HCT116 (cell line): ENCODE measurements at places on chromosomes 16 and 17. TPM values are rescaled to one million over a fixed set of nuclear protein-coding genes. Genes with fewer than 3 reads are reported as not detected.

Gene CTU2
- total RNA-seq = 71.3 TPM

Gene TMEM107
- total RNA-seq = 30.1 TPM

DNA sequence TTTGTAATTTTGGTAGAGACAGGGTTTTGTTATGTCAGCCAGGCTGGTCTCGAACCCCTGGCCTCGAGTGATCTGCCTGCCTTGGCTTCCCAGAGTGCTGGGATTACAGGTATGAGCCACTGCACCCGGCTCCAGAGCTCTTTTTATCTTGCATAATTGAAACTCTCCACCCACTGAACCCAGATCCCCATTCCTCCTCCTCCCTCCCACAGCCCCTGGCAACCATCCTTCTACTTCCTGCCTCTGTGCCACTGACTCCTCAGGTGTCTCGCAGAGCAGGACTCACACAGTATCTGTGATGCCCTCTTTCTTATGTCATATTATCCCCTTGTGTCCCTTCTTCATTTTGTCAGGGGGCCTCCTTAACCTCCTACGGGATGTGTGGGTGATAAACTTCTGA, 340.7 kb downstream of the SLC39A11 start:
- no peaks in the 10 kb centered on the region for H3K27me3 ChIP-seq
- no peak for DNase-seq
- no peaks in the 10 kb centered on the region for H3K36me3 ChIP-seq

DNA sequence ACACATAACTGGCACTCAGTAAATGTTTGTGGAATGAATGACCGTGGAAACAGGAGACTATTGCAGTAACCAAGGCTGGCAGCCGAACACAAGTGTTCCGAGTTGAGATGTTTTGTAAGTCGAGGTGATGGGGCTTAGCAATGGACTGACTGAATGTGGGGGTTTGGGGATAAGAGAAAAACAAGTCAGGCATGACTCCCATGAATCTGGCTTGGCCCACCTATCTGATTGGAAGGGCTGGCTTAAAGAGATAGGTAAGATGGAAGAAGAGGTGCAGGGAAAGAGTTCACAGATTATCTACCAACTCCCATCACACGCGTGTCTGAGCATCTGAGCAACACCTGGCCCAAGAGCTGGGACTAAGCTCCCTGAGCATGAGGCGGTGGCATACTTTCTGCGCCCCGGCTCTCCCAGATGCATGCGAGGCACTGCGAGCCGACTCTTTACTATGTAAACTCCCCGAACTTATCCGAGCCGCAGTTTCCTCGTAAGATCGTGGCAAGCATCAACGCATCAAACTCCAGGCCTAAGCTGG, 539 bp downstream of the IFT20 start:
- peak overlapping the region; percentile 81; the same call in 1 of the 2 replicates for H3K27ac ChIP-seq
- peak overlapping the region; percentile 97 for H3K4me3 ChIP-seq
- peaks cover 16% of the 10 kb centered on the region for H3K4me1 ChIP-seq
- peaks cover under 1% of the 10 kb centered on the region; the same call in 1 of the 2 replicates for H3K36me3 ChIP-seq

DNA sequence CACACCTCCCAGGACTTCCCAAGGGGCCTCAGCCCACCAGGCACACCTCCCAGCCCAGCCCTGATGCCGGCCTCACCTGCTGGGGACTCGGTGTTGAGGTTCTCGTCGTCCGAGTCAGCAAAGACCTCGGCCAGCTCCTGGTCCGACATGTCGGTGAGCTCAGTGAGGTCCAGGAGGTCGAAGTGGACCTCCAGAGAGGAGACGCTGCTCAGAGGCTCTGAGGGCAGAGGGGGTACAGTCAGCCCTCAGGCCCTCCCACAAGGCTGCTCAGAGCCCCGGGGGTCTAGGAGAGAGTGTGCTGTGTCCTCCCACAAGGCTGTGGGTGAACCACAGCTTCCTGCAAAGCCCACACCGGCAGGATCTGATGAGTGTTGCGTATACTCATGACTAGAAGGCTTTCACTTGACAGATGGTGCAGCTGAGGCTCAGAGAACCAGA, 10.5 kb downstream of the DBNDD1 start:
- H3K27ac ChIP-seq = no peak overlapping the region
- peaks cover 2% of the 10 kb centered on the region; the same call in 1 of the 2 replicates for H3K36me3 ChIP-seq
- peaks cover 10% of the 10 kb centered on the region; the same call in 1 of the 2 replicates for H3K4me1 ChIP-seq
- H3K27me3 ChIP-seq = no peaks in the 10 kb centered on the region
- no peak overlapping the region for H3K4me3 ChIP-seq

DNA sequence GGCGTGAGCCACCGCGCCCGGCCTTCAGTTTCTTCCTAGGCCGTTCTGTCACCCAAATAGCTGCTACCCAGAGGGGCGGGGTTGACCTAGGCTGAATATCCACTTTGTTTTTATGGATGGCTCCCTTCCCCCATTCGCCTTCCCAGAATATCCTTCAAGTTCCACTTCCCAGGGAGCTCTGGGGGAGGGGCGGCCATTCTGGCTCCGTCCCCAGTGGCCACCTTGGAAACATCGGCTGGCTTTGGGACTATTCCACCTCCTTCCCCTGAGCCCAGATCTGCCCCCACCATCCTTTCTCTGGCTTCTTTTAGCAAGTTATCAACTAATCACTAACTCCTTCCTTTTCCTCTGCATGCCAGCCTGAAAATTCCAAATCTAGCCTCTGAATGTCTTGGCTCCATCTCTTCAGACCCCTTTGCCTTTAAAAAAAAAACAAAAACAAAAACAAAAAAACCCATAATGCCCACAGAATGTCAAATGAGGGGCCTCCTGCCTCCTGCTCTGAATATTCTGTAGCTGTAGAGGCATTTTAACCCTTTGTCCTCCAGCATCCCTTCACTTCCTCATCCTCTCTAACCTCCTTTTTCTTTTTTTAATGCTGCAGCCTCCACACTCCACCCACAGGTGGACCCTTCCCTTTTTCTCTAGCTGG, 6.4 kb downstream of the ATP1B2 start:
- no peaks in the 10 kb centered on the region for H3K36me3 ChIP-seq
- no peaks in the 10 kb centered on the region; the same call in 1 of the 2 replicates for H3K27me3 ChIP-seq
- H3K4me1 ChIP-seq = peaks cover 7% of the 10 kb centered on the region

DNA sequence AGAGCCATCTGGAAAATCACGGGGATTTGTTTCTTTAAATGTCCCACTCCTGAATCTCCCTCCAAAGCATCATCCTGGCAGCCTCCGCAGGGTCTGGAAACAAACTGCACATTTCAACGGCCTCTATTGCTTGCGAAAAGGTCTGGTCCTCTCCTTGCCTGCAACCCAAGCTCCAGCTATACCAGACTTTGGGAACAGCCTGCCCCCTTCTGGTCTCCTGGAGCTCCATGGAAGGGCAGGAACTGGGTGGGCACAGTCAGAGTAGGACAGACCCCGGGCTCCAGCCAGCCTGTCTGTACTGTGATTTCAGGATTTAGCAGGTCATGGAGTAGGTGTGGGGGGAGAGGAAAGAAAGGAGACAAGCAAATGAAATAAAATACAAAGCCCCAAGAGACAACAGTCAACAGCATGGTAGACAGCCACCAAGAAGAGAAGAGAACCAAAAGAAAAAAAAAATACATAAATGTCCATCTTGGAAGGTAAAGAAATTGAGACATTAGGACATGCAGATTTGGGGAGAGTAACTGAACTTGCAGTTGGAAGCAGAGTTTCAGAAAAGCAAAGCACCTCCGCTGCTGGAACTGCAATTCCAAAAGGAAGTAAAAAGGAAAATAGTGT, 2.7 kb downstream of the XYLT1 start:
- no peak overlapping the region for H3K27ac ChIP-seq
- H3K4me3 ChIP-seq = no peak overlapping the region
- no peak for DNase-seq
- H3K36me3 ChIP-seq = no peaks in the 10 kb centered on the region
- H3K4me1 ChIP-seq = peaks cover 4% of the 10 kb centered on the region; the same call in 1 of the 2 replicates

- no peaks in the 10 kb centered on the region; the same call in 1 of the 2 replicates for H3K4me1 ChIP-seq
- DNase-seq = no peak
- H3K4me3 ChIP-seq = no peak overlapping the region
- H3K27ac ChIP-seq = no peak overlapping the region
Measured at GRCh38 chr17:63928966-63929695, 3.0 kb downstream of the CD79B start.

DNA sequence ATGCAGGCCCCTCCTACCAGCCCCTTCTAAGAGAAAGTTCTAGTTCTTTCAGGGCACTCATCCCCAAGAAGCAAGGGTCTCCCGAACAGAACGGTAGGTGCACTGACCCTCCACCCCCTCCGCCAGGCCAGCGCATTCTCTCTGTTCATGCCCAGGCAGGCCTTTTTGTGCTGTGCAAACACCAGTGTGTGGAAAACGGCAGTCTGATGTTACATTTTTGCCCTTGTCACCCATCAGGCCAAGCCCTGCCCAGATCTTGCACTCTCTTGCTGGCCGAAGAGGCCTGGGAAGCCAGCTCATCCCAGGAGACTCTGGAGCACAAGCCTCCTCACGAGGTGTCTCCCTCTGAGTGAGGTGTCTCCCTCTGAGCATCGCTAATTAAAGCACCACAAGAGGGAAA, 16.1 kb upstream of the MTSS2 start:
- no peak for DNase-seq
- H3K4me1 ChIP-seq = peaks cover 44% of the 10 kb centered on the region
- H3K27me3 ChIP-seq = no peaks in the 10 kb centered on the region

DNA sequence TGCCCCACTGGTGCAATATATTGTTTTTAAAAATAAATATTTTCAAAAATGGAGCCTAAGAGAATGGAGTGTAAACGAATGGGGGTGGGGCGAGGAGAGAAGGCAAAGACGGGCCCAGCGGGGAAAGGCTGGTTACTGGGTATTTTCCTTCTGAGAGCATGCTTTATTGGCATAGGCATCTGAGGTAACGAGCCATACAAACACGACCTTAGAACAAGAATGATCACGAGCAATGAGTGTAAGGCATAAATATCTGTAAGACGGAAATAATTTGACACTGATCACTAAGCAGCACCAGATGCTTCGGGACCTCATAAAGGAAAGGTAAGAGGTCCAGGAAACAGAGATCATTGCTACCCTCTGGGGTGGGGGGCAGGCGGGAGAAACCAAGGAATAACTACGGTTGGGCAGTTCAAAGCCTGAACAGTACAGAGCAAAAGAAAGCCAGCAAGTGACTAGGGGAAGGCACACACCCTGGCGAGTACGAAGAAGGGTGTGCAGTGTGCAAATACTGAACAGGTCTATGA, 959 bp downstream of the SSH2 start:
- peak overlapping the region; percentile 85 for H3K27ac ChIP-seq
- no peaks in the 10 kb centered on the region for H3K27me3 ChIP-seq

- no peak for DNase-seq
- no peaks in the 10 kb centered on the region for H3K27me3 ChIP-seq
- H3K36me3 ChIP-seq = no peaks in the 10 kb centered on the region
- H3K27ac ChIP-seq = no peak overlapping the region
- H3K4me3 ChIP-seq = no peak overlapping the region
Measured at GRCh38 chr16:76583466-76583865, 306.3 kb downstream of the CNTNAP4 start.

DNA sequence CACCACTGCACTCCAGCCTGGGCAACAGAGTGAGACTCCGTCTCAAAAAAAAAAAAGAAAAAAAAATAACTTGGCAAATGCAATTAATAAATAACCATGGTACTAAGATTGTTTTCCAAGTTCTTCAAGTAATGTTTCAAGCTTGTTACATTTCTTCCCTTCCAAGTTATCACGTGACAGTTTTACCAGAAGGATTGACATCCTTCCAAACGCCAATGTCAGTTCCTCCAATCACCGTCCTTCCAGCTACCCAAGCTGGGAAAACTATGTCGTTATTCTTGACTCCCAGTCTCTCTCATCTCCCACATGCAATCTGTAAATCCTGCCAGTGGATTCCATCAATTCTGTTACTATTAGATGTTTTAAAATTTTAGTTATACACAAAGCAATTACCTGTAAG, 3.9 kb upstream of the PHAF1 start:
- H3K4me1 ChIP-seq = peaks cover 18% of the 10 kb centered on the region
- no peak overlapping the region for H3K27ac ChIP-seq
- H3K4me3 ChIP-seq = no peak overlapping the region
- H3K36me3 ChIP-seq = no peaks in the 10 kb centered on the region
- H3K27me3 ChIP-seq = no peaks in the 10 kb centered on the region

GRCh38 chr16:24996301-24996700, 18.9 kb downstream of the ARHGAP17 start:
- no peak overlapping the region for H3K27ac ChIP-seq
- H3K36me3 ChIP-seq = no peaks in the 10 kb centered on the region
- DNase-seq = no peak
